ENCODE measurements at places on chromosomes 3 and 15. TPM values are rescaled to one million over a fixed set of nuclear protein-coding genes. Genes with fewer than 3 reads are reported as not detected.

Gene ACAN
- total RNA-seq = 11.6 TPM

Gene PLS1
- 0.78 TPM for total RNA-seq

Gene ITIH1
- total RNA-seq = not detected

Gene LRRC28
- 27.6 TPM for total RNA-seq

Gene MUC13
- total RNA-seq = not detected

Gene XIRP1
- total RNA-seq = not detected

Gene CADM2
- total RNA-seq = 2.2 TPM

Gene GOLGA8T
- total RNA-seq = 0.94 TPM

Gene NEK11
- 6.2 TPM for total RNA-seq

Gene CLDN1
- 41.4 TPM for total RNA-seq

Gene NECTIN3
- 75.5 TPM for total RNA-seq

Gene DCUN1D1
- total RNA-seq = 52.4 TPM

Gene LMAN1L
- total RNA-seq = not detected
